ENCODE measurements at places on chromosomes 3 and 15.
A peak's percentile ranks its signal among the peaks of the same experiment; 100 is the strongest.

DNA sequence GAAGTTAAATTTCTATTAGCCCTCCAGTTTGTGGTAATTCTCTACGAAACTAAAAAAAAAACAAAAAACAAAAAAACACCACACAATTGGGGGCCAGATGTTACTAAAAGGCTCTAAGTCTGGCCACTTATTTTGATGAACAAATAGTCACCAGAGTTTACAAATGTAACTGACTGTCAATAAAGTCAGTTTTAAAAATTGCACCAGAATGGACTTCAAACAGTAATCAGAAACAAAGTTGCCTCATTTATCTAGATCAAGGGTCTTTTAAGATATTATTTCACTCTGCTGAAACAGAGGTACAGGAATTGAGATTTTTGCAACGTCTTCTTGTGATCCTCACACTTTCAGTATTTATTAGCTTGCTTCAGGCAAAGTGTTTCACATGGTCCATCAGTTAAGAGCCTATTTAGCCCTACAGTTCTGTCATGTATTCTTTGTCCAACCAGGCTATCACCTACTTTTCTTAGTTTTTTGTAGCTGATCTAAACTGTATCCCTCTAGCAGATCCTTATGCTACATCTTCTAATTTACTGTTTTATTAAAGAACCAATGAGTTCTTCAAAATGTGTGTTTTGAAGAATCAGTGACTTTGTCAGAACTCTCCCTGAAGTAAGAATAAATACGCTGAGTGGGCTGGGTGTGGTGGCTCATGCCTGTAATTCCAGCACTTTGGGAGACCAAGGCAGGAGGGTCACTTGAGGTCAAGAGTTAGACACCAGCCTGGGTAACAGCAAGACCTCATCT lies 74.7 kb downstream of the ANKRD28 start:
- no peak for DNase-seq

DNA sequence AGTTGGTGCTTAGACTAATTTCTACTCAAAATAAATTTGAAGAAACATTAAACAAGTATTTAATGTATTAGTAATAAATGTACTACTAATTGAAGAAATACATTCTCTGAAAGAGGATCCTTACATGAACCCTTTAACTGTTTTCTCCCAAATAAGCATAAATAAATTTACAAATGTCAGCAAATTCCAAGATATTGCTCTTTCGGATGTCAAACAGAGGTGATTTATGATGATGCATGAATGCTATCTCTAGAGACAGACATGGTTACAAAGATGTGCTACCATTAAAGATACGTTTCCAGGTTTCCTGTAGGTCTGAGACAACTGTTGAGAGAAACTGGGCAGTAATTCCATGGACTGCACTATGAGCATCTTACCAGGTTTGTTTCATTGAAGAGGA lies 629 bp downstream of the GABRR3 start:
- no peak for DNase-seq

- peak; percentile 34 for DNase-seq
Observed at GRCh38 chr15:67771189-67771800, 54.0 kb upstream of the SKOR1 start.

DNA sequence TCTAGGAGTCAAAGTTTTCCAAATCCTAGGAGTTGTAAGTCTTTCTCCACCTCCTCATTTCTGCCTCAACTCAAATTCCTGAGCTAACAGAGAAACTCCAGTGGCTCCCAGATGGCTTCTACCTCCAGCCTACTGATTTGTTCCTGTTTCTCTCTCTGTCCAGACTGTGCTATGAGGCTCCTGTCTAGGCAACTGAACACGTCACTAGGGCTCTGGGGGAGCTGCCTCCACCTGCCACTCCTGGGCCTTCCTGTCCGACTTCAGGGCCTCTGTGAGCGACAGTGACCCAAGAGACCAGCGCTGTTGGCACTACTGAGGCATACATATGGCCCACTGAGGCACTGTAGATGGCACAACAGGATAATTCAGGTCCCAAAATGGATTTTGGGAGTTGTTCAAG lies 71.4 kb downstream of the EXOG start:
- no peak for DNase-seq

DNA sequence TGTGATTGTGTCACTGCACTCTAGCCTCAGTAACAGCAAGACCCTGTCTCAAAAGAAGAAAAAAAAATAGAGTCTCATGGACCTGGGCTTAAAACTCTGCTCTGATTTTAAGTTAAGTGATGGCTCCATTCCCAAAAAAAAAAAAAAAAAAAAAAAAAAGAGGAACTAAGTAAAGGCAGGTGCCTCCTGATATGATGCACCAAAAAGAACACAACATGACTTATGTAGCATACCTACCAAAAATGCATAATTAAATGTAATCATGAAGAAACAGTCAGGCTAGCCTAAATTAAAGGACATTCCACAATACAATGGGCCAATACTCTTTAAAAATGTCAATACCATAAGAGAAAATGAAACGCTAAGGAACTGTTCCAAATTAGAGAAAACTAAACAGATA lies 5.4 kb upstream of the IREB2 start:
- DNase-seq: no peak

- DNase-seq: peak; percentile 60
Observed at GRCh38 chr3:48435774-48436476, 4.0 kb downstream of the CCDC51 start.

- DNase-seq: no peak
Observed at GRCh38 chr3:41579861-41580260, 380.6 kb downstream of the CTNNB1 start.

GRCh38 chr3:112096176-112096575 lies 10.0 kb downstream of the C3orf52 start:
- DNase-seq: no peak

- DNase-seq: no peak
Observed at GRCh38 chr3:37014620-37015019, 21.3 kb downstream of the MLH1 start.

- peak; percentile 18 for DNase-seq
Observed at GRCh38 chr3:195095035-195095703, 175.8 kb downstream of the XXYLT1 start.

- DNase-seq: no peak
Observed at GRCh38 chr3:79326642-79327041, 441.2 kb downstream of the ROBO1 start.

DNA sequence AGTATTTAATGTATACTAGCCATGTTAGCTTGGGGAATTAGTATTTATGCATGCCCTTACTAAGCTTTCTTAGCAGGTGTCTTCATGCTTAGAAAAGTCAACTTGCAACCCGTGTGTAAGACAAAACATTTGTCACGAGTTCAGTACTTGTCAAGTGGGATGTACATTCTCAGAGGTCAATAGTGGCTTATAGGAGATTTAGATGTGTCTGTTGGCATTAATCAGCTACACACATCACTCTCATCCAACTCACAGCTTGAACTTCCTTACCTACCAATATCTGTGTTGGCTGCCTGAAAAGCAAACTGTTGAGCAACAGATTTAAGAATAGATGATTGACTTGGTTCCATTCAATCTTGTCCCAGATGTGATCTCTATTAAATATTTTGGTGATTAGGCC lies 109.5 kb downstream of the ROBO2 start:
- DNase-seq: no peak

- peak; percentile 20 for DNase-seq
Observed at GRCh38 chr15:64525828-64526530, 65.6 kb downstream of the ZNF609 start.

- no peak for DNase-seq
Observed at GRCh38 chr3:179687967-179688535, 35.2 kb downstream of the USP13 start.

GRCh38 chr3:153171918-153172317 lies 9.9 kb downstream of the RAP2B start:
- no peak for DNase-seq

DNA sequence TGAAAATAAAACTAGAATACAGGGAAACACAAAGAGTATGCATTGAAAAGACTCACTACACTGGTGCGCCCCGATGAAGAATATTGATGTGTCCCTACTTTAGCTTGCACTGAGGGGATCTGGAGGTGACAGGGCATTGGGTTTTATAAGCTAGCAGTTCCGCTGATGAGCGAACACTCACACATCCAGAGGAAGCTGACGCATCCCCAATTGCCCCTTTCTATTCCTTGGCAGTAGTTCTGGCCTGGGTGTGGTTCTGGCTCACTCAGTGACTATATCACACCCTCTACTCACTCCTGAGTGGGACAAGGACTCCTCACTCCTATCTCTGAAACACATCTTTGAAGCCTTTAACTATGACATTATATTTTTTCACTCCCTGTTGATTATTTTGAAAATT lies 71.0 kb downstream of the B3GNT5 start:
- DNase-seq: no peak

GRCh38 chr15:52103217-52104207 lies 9.1 kb downstream of the BCL2L10 start:
- DNase-seq: no peak

DNA sequence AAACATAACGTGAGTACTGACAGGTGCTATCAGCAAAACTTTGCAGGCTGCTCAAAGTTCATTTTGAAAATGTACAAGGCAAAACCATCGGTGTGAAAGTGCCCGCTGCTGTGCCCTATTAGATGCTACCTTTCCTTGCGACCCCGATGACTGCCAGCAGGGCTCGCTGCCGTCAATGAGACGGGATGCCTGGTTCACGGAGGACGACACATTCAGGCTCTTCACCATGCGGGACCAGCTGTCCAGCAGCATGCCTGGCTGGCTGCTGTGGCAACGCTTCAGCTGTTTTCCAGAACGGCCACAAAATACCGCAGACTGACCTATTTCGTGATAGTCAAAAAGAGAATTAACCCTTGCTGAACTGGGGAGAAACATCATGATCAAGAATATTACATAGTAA lies 92.7 kb upstream of the OCA2 start:
- no peak for DNase-seq

GRCh38 chr3:32780735-32781210 lies 37.0 kb upstream of the TRIM71 start:
- DNase-seq: peak; percentile 19

- DNase-seq: no peak
Observed at GRCh38 chr3:114005481-114005880, 50.8 kb downstream of the CCDC191 start.

- DNase-seq: no peak
Observed at GRCh38 chr15:81880314-81880713, 165.5 kb downstream of the MEX3B start.

GRCh38 chr15:78265752-78266224 lies 1.4 kb downstream of the DNAJA4 start:
- no peak for DNase-seq

- no peak for DNase-seq
Observed at GRCh38 chr15:78915341-78916087, 29.3 kb downstream of the CTSH start.

GRCh38 chr15:79474252-79474651 lies 42.1 kb downstream of the MINAR1 start:
- no peak for DNase-seq

DNA sequence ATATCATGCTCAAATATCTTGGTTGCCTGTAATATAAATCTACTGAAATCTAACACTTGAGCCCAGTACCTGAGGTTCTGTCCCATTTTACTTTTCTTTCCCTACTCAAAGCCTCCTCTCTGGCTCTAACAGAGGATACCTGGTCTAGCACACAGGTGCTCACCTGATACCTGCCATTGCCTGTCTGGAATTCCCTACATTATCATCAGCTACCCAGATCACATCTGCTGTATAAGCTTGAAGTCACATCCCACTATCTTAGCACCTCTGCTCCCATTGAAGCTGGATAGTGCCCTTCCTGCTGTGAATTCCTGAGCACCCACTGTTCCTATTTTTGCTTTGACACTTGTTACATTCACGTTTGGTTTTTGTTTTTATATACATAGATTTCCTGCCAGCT lies 30.5 kb downstream of the GYG1 start:
- no peak for DNase-seq

DNA sequence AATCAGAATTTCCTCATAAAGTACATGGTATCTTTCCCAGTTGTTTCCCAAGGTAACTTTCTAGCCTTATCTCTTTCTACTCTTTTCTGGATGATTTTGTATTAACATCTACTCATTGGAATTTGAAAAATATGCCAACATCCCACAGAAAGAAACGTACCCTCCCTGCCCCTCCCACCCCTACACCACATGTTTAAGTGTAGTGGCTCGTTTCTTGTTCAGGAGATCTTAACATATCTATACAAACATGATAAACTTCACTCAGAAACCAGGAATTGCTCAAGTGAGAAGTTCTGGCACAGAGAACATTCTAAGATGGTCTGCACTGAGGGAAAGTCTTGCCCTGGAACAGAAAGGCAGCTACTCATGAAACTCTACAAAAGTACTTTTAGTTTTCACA lies 404.7 kb downstream of the SOX2 start:
- no peak for DNase-seq

DNA sequence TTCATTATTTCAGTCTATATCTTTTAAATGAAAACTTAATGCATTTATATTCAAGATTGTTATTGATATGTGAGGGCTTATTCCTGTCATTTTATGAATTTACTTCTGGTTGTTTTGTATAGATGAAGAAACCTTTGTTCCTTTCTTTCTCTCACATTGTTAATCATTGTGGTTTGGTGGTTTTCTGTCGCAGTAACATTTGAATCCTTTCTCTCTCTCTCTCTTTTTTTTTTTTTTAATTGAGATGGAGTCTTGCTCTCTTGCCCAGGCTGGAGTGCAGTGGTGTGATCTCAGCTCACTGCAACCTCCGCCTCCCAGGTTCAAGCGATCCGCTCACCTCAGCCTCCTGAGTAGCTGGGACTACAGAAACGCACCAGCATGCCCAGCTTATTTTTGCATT lies 22.1 kb downstream of the AGBL1 start:
- DNase-seq: no peak

DNA sequence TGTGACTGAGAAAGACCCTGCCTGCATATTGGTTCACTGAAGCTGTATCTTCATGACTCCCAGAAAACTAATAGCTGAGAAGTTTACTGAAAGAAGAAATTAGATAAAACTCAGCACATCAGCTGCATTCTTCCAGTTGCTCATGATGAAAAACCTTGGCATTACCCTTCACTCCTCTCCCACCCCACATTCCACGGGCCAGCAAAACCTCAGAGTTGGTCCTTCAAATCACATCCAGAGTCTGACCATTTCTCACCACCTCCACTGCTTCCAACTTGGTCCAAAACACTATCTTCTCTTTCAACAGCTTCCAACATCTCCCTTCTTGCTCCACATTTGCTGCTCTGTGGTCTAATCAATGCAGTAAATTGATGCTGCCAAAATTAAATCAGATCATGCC lies 97.1 kb downstream of the CD47 start:
- DNase-seq: no peak

- no peak for DNase-seq
Observed at GRCh38 chr3:140933552-140933951, 8.1 kb upstream of the SLC25A36 start.

GRCh38 chr3:28301688-28302087 lies 46.8 kb upstream of the ZCWPW2 start:
- DNase-seq: no peak
